Right ventricle myocardium superior (tissue), 1 donor: ENCODE measurements at places on chromosomes 16 and 17.

DNA sequence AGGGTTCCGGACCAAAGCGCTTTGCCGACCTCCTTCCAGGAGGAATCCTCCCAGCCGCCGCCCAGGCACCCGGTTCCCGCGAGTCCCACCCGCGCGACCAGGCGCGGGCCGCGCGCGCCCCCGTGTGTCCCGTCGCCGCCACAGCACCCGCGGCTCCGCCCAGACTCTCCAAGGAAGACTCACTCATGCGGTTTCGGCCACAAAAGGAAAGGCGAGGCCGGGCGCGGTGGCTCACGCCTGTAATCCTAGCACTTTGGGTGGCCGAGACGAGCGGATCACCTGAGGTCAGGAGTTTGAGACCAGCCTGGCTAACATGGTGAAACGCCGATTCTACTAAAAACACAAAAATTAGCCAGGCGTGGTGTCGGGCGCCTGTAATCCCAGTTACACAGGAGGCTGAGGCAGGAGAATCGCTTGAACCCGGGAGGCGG, 3.5 kb upstream of the PKMYT1 start:
- DNase-seq: peak; percentile 90

DNA sequence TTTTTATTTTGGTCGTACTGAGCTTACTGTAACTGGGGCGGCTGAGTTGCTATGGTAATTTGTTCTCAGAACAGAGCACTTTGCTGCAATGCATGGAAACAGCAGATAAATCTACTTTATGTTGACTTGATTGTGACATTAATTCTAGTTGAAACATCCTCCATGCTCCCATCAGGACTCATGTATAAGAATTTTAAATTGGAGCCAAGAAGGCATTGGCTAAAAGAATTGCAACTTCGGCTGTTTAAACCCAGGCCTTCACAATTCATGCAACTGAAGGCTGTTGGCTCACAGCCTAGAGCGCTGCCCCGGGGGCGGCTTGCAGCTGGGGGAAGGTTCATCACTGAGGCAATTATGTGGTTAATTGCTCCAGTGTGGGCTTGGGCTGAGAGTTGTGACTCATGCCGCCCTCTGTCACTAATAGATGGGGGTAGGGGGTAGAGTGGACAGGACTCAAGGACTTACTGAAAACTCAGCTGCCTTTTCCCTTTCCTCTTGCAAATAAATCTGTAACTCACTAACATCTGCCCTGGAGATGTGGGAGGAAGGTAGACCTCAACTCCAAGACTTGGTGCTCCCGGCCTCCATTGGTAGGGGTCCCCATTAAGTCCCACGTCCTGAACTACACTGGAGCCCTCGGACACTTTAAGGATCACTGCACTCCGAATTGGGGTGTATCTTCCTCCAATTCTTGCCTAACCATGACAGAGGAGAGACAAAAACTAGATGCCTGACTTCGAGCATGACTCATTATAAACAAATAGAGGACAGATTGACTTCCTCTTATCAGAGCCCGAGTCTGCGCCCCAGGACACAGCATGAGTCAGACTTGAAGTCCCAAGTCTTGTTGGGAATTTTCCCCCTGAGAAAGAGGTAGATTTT, 37.5 kb downstream of the ERCC4 start:
- DNase-seq: peak; percentile 78

DNA sequence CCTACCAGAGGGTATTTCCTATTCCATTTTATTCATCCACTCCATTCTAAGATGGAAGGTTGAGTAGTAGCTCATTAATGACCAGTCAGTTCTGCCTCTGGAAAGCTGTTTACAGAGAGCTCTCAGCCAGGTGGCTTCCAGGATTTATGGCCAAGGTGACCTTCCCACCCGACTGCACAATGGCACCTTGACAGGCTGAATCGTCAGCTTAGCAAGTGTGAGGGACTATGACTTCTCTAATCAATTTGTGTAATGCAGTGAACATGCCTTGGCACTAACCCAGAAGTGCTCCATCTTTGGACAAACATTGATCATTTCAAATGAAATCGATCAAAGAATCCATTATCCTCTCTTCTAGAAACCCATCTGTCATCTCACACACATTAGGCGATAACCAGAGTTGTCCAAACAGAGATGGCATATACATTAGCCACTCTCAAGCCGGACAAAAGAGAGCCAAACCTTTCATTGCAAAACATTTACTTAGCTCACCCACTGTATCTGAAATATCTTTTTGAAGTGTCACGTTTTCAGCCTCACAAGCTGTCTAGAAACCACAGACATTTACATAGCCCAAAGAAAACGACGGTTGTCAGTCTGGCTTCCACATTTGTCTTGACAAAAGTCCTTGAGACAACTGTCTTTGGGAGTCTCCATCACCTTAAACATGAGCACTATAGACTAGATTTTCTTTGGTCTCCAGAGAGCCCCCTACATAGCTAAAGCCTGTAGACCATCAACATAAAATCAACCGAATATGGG, 35.6 kb downstream of the CLEC3A start:
- DNase-seq: no peak

GRCh38 chr17:76504117-76504516, 2.9 kb upstream of the RHBDF2 start:
- DNase-seq: no peak

DNA sequence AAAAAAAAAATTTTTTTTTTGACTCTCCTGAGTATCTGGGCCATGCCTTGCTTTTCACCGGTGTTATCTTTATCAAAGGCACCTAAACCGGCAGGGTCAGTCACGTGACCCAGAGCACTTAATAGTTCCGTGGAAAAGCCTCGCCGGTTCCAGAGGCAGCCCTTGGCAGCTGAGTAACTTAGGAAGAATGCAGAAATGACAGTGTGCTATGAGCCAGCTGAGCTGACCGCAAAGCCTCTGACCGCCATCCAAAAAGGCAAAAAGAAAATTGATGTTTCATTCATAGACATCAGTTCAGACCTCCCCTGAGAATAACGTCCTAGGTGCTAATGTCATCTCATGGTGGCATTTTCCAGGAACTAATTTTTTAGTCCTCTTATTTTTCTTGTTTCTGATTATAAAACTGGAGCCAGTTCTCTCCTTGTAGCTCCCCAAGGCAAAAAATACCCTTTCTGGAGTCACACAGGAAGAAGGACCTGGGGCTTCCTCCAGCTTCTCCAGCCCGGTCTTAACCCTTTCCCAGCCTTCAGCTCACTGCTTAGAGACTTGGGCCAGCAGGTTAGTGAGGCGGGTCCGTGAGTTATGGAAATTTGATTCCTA, 122.6 kb downstream of the SOCS1 start:
- DNase-seq: peak; percentile 88

DNA sequence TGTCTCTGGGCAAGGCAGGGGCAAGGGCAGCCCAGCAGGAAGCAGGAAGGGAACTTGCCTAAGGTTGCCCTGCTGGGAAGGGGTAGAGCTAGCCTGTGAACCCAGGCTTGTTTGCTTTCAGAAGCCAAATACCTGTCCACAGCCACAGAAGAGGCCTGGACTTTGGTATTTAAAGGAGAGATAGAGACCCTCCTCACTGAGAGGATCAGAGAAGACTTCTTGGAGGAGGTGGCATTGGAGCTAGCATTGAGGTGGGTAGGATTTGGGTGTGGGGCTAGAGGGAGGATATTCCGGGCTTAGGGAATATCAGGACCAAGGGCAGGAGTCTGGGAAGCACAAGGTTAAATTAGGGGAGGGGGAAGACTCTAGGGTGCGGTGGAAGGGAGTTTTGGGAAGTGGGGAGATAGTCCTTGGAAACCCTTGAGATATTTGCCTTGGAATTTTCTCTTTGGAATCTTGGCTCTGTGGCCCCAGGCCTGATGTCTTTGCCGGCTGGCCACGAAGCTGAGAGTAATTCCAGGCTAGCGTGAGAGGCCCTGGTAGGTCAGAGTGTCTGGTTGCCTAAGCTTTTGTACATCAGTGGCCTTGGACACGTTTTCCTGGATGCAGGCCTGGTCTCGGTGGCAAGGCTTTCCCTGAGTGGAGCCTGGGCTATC, 13.1 kb upstream of the ETV4 start:
- no peak for DNase-seq

GRCh38 chr17:82301300-82301915, 16.0 kb downstream of the CD7 start:
- DNase-seq: no peak
